Kidney glomerular epithelial cell (primary cell): ENCODE measurements at places on chromosomes 1 and 21.

GRCh38 chr1:93707956-93708355 lies 26.3 kb upstream of the BCAR3 start:
- no peak for DNase-seq

DNA sequence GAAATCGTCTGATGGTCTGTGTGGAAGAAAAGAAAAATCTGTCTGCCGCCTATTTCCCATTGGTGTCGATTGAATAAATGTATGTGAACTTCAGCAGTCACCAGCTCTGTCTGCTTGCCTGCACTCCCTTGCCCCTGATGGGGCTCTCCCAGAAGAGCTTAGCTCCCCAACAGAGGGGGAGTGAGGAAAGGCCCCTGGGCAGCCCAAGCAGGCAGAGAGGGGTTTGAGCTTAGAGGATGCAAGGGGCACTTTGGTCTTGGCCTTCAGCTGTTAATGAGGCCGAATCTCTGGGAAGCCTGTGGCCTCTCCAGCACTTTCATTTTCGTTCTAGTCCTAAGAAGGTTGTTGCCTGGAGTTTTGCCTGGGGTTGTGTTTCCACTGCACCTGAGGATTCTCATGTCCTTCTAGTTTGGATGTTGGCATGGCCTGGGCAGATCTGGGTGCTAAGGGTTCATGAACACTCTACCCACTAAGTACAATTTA lies 2.8 kb downstream of the FOXD2 start:
- peak; percentile 77 for DNase-seq

DNA sequence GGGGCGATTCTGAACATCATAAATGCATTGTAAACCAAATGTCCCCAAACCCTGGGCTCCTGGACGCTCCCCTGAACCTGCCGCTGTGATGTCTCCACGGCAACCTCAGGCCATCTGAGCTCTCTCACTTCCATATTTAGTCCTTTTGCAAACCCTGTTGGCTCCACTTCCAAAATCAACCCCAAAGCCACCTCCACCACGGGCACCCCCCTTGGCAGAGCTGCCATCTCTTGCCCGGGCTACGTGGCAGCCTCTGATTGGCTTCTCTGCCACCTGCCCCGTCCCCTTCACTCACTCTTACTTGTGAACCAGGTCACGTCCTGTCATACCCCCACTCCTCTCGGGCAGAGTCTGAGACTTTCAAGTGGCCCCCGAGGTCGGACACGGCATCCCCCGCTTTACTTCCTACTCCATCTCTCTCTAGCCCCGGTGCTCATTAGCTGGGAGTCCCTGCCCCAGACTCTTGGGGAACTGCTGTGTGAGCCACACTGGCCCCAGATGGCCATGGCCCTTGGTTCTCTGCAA lies 15.8 kb downstream of the PRXL2B start:
- no peak for DNase-seq

GRCh38 chr1:205284420-205285144 lies 37.0 kb downstream of the NUAK2 start:
- peak; percentile 95 for DNase-seq
